ENCODE measurements at places on chromosomes 7 and 10. TPM values are rescaled to one million over a fixed set of nuclear protein-coding genes. Genes with fewer than 3 reads are reported as not detected.

DNA sequence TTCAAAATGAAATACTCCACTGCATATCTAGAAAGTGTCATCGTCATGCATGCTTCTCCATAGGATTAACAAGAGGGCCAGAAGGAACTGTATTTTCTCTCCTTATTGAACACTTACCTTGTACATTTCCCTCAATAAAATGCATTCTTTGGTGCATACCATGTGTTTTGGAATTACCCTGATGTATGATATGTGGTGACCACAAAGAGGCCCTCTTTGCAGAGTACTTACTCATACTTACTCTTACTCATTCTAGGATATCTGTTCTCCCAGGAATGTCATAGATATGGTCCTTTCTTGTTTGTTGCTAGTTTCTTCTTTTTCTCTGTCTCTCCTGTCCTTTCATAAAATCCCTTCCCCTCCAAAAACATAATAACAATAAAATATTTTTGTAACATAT is 1087.1 kb upstream of the POT1 start:
- no peak for DNase-seq

DNA sequence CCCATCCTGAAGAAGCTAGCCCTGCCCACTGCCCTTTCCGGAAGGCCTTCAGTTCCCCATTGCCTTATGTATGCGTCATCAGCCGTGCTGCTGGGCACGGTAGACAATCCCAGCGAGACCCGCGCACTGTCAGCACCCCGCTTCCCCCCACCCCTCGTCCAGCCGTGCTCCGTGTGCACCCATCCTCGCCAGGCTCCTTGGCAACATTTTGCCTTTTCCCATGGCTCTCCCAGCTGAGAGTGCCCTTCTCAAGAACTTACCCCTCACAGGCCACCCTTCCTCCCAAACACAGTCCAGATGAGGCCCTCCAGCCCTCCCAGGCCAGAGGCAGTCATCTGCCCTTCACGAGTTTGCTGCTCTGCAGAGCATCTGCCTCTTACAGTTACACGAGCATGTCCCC is 633.8 kb upstream of the FOXK1 start:
- DNase-seq: no peak

IFT22 gene
- total RNA-seq: 5.1 TPM

GRCh38 chr7:150432915-150433892 is 17.2 kb upstream of the GIMAP8 start:
- DNase-seq: no peak

DNA sequence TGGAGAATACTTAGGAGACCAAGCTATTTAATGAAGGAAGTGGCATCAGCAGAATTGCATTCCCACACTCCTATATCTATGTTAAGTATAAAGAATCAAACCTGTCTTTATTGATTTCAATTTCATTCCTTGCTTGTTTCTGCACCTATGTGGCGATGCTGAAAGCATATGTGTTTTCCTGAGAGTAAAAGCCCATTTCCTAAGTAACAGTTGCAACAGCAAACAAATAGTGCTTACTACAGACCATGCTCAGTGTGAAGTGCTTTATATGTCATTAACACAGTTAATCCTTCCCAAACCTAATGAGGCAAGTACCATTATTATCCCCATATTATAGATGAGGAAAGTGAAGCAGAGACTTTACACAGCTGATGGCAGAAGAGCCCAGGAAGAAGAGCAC is 552.1 kb downstream of the PARD3 start:
- DNase-seq: no peak

GRCh38 chr7:130141161-130141883 is 63.9 kb downstream of the TMEM209 start:
- DNase-seq: peak; percentile 64

MEOX2 gene
- not detected for total RNA-seq

DNA sequence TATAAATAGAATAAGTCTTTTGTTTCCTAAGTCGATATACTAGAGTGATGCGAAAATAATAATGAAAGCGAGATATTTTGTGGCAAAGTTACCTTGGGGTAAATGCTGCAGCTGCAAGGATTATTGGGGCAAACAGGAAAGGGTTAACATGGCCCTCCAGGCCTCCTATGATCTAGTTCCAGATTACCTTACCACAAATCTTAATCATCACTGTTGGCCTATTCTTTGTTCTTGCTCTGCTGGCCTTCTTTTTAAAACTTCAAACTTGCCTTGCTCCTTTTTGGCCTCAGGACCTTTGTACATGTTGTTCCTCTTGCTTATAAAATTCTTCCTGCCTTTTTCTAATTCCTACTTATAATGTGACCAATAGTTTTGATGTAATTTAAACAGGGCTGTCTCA is 81.5 kb downstream of the SEMA3C start:
- no peak for DNase-seq

DNA sequence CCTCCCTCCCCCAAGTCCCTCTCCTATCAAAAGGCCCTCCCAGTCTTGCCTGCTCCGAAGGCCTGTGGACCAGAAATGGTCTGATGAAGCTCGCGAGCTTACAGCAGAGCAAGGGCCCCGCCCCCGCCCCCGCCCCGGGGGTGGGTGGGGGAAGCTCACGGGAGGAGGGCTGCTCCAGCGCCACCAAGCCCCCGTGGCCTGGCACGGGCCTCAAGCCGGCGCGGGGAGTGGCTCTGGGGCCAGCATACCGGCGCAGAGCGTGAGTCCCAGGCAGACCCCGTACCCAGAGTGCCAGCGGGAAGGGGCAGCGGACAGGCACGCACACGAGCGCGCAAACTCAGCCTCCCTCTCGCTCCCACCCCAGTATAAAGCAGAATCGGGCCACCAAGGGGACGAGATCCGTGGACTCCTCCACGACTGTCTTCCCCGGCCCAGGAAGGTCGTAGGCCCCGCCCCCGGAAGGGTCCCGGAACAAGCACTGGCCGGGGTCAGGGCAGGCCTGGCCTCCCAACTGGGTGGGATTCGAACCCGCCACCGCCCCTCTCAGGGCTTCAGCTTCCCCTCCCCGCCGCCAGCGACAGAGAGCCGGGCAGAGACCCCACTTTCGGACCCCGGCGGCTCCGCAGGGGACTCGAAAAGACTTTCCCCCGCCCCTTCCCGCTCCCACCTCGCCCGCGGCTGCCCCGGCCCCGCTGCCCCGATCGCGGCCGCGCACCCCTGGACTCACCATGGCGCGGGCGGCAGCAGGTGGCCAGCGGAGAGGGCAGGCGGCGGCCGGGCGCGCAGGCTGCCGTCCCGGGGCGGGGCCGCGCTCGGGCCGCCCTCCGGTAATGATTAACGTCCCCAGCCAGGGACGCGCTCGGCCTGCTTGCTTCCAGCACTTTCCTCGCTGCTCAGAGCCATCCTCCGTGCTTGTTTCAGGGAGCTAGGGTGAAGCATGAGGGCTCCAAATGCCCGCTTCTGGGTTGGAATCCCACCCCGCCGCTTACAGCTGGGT is at the start of gene PCBD1:
Gene PCBD1, minus strand, starts transcription at position 762 of the 997 bp plus-strand sequence. Its CDS starts 32 bp downstream, at position 730.
- DNase-seq: peak; percentile 81

SGCE gene
- total RNA-seq: not detected

MRLN gene
- total RNA-seq: not detected

GBX1 gene
- not detected for total RNA-seq

DNA sequence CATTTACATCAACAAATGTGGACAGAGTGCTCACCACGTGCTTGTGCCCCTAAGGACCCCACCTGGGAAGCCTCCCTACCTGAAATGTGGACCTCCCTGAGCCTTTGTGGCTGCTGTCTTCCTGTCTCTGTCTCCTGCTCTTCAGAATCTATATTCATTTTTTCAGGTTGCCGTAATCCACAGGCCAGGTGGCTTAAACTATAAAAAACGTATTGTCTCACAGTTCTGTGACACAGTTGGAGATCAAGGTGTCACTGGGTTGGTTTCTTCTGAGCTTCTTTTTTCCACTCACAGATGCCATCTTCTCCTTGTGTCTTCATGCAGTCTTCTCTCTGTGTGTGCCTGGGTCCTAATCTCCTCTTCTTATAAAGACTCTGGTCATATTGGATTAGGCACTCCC is 5.6 kb upstream of the VSTM4 start:
- no peak for DNase-seq

IQUB gene
- total RNA-seq: not detected

PDE6C gene
- not detected for total RNA-seq

DNA sequence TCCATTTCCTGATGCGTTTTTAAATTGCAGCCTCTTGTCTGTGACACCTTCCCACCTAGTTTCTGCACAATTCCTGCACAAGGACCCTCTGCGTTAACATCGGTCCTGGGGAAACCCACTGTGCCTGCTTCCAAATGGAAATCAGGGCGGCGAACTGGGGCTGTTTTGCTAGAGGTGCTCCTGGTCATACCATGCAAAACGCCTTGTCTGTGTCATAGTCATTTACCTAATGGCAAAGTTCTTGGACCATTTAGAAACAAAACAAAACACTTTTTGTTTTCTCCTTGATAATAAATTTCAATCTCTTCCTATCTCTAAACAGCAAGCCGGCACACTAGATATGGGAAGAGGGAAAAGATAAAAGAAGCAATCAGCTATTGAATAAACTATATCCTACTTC is 206.9 kb upstream of the KLF14 start:
- no peak for DNase-seq
